Kasumi-1 (cell line): ENCODE measurements at places on chromosomes 7 and 10.

GRCh38 chr7:42852531-42852930, 59.3 kb downstream of the C7orf25 start:
- DNase-seq = no peak

DNA sequence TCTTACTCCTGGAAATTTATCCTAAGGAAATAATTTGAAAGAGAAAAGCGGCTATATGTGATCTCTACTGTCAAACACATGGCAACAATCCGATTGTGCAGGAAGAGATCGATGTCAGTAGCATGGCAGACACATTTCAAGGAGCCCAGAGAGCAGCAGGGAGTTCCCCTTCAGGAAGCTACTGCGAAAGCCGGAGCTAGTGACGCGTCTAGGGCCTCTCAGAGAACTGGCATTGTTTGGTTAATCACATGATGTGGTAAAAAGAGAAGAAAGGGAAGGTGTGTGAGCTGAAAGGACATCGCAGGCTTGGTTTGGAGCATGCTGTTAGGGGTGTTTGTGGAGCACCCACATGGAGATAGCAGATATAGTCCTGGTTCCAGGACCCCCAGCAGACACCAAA, 74.9 kb downstream of the BEND7 start:
- DNase-seq = no peak

DNA sequence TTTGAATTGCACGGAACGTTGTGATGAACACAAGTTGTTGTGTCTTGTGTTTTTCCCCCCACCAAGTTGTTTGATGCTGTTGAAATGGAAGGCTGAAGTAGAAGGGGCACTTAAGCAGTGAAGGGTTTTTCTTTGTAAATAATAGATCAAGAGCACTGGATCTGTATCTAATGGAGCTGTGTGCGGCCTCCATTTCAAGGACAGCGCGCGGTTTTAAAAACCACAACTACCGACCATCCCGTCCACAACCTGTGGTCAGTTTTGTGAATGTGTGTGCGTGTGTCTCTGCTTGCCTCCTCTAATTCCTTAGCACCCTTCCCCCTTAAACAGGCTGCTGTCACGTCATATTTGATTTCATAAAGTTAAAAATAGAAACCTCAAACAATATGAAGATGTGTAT, 165.5 kb downstream of the TCF7L2 start:
- DNase-seq = no peak

DNA sequence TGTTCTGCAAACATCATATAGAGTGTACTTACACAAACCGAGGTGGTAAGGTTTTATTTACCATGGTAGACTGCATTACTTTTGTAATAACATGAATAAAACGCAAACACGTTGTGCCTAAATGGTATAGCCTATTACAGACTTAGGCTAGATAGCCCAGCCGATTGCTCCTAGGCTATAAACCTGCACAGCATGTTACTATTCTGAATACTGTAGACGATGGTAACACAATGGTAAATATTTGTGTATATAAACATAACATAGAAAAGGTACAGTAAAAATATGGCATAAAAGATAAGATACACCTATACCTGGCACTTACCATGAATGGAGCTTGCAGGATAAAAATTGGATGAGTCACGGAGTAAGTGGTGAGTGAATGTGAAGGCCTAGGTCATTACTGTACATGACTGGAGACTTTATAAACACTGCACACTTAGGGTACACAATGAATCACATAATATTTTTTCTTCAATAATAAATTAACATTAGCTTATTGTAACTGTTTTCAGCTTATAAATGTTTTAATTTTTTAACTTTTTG, 16.3 kb downstream of the AKR1D1 start:
- DNase-seq = no peak

GRCh38 chr10:95133997-95134396, 60.0 kb upstream of the ACSM6 start:
- no peak for DNase-seq

DNA sequence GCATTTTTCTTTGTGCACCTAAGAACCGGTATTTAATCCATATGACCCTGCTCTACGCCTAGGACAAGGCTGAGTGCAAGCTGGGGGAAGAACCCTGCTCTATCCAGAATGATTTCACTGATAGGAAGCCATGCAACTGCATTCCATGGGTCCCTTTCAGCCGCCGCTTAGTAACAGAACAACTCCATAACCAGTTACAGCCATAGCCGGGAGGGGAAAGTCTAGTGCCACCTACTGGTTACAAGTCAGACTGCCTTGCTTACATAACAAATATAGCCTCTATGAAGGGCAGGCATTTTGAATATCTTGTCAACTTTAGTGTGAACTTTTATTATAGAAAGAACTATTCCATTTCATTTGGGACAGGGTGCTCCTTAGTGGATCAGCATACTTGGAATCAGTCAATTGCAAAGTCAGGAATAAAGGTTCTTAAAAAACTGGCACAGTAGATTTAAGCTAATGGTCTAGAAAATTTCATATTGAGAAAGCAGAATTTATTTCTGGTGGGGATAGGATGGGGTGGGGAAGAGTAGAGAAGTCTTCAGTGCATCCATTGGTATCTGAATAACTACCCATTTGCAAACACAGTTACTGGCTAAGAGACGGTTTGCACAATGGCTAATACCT, 521.7 kb downstream of the ADRA2A start:
- peak; percentile 87 for DNase-seq

DNA sequence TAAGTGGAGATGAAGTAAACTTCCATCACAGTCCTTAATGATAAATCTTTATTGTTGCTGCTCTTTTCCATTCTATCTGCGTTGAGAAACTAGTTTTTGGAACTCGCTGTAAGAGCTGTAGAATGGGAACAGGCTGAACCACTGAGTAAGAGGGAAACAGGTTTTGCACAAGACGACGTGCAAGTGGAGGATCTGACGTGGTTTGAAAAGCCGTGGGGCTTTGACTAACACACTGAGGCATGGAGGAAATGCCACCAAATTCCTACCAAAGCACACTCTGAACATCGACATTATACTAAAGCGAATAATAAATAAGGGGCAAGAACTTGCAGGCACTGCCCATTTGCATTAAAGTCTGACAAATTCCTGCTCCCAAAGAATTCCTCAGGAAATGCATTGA, 160.6 kb downstream of the KLF6 start:
- DNase-seq = no peak

GRCh38 chr7:17305387-17306171, 7.1 kb downstream of the AHR start:
- DNase-seq = no peak

GRCh38 chr7:130114776-130115175, 44.4 kb downstream of the KLHDC10 start:
- no peak for DNase-seq

DNA sequence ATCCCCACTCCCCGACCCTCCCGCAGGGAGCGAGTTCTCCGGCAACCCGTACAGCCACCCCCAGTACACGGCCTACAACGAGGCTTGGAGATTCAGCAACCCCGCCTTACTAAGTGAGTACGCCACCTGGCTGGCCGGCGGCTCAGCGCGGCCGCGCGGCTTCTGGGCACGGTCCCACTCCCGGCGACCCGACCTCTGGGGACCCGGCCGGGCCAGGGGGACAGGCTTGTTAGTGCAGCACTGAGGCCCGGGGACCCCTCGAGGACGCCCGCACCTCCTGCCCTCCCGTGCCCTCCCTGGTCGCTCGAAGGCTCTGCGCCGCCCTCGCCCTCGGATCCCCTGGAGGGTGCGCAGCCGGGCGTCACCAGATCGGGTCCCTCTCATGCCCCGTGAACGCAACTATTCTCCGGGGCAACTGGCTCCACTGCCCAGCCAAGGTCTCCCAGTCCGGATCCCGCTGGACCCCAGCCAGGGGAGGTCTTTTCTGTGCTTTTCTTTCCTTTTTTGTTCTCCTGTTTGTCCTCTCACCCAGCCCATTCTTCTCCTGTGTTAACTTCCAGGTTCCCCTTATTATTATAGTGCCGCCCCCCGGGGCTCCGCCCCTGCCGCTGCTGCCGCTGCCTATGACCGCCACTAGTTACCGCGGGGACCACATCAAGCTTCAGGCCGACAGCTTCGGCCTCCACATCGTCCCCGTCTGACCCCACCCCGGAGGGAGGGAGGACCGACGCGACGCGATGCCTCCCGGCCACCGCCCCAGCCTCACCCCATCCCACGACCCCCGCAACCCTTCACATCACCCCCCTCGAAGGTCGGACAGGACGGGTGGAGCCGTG, 81.8 kb downstream of the PAX2 start:
- peak; percentile 50 for DNase-seq

- no peak for DNase-seq
Measured at GRCh38 chr7:40711706-40712105, 576.9 kb downstream of the SUGCT start.

GRCh38 chr10:12622691-12623090, 273.3 kb downstream of the CAMK1D start:
- DNase-seq = no peak

GRCh38 chr10:23341004-23341403, 3.6 kb downstream of the C10orf67 start:
- DNase-seq = no peak

GRCh38 chr7:148894591-148894990, 10.5 kb upstream of the EZH2 start:
- DNase-seq = no peak

DNA sequence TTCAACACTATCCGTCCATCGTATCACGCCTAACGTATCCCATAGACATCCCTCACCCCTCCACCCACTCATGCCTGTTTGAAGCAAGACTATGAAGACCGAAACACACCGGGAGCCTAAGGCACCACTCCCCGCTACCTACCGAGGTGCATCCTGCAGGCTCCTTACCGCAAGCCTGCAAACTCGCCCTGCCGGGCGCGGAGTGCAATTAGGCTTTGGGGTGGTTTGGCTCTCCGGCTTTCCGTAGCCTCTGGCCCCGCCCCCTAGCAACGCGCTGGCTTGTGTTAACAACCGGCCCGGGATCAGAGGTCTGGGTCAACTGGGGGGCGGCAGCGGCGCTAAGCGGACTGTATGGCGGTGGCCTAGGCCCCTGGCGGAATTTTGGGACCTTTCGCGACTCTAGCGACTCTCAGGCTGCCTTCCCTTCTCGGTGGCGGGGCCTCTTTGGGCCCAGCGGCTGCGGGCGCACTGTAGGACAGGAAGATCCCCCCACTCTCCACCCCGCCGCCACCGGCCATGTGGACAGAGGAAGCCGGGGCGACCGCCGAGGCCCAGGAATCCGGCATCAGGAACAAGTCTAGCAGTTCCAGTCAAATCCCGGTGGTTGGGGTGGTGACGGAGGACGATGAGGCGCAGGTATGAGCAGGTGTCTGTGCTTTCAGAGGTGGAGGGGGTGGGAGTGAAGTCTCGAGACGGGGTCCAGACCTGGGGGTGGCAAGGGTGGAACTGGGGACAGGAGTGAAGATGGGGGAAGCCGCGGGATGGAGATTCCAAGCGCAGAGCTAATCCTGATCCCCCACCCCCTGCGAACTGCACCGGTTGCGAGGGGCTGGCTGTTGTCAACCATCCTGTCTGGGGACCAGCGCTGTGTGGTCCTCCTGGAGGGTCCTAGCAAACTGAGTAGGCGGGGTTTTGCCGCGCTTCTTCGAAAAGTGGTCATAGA, at the start of gene CFAP69:
Gene CFAP69, plus strand, starts transcription at position 266 of the 943 bp plus-strand sequence. Its CDS starts 251 bp downstream, at position 517.
- peak; percentile 27 for DNase-seq

DNA sequence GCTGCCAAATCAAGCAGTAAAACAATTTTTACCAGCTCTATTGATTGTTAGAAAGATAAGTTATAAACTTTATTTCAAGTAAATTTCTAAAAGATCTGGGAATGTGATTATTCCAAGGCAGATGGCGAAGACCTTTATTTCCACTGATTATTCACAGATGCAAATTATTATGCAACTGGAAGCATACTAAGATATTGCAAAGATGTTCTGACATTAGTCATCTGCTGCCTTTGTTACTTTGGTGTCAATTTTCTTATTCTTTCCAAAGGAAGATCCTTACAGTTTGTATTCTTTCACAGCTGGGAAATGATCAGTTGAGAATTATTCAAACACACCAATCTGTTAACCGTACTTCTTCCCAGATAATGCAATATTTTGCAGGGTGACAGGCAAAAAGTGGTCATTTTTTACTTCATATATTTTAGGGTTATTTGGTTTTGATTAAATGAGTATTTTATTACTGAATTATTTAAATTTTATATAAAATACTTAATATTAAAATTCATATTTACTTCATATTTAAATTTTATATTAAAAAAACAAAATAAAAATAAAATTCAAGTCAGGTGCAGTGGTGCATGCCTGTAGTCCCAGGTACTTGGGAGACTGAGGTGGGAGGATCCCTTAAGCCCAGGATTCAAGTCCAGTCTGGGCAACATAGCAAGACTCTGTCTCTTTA, 171.3 kb downstream of the FZD1 start:
- no peak for DNase-seq

GRCh38 chr7:137943132-137943551, 58.7 kb downstream of the CREB3L2 start:
- DNase-seq = no peak

GRCh38 chr7:125695626-125696025, 766.0 kb upstream of the POT1 start:
- DNase-seq = no peak

DNA sequence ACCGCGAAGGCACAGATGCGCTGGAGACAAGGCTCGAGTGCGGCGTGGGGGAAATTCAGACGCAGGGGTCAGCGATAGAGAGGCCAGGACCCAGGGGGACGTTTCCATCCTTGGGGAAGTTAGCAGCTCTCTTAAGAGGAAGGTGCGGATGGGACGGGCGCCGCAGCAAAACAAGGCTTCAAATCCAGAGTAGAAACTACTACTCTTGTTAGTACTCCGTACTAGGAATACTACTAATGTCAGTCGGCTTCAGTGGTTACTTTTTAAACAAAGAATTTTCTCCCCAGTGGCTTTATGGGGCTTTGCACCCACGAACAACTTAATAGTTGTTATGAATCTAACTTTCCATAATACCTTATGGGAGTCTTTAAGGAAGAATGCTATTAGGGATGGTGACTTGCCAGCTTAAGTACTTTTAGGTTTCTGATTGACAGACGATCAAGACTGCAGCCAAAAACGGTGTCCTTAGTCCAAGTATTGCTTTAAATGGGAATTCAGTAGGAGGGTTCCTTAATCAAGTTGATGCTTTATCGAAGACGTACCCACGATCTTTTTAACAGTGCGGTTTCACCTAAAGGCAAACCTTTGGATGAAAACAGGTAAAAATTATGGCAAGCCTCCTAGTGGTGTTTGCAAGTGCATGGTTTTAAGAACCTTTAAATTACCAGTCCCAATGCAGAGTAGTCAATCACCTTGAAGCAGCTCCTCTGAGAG, 812 bp upstream of the IDE start:
- DNase-seq = peak; percentile 95
